ENCODE measurements at places on chromosomes 6 and 20.

DNA sequence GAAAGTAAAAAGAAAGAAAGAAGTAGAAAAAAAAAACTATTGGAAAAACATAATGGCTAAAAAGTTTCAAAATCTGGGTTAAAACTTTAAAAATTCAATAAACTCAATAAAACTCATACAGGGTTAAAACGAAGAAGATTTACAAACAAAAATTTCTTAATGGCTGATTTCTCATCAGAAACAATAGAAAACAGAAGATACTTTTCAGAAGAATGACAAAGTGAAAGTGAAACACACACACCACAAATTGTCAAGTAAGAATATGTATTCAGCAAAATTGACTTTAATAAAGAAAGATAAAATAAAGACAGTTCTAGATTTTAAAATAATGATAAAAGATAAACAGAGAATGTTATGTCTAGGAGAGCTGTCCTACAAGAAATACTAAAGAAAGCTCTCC, 618.9 kb upstream of the GJE1 start:
- DNase-seq: no peak

DNA sequence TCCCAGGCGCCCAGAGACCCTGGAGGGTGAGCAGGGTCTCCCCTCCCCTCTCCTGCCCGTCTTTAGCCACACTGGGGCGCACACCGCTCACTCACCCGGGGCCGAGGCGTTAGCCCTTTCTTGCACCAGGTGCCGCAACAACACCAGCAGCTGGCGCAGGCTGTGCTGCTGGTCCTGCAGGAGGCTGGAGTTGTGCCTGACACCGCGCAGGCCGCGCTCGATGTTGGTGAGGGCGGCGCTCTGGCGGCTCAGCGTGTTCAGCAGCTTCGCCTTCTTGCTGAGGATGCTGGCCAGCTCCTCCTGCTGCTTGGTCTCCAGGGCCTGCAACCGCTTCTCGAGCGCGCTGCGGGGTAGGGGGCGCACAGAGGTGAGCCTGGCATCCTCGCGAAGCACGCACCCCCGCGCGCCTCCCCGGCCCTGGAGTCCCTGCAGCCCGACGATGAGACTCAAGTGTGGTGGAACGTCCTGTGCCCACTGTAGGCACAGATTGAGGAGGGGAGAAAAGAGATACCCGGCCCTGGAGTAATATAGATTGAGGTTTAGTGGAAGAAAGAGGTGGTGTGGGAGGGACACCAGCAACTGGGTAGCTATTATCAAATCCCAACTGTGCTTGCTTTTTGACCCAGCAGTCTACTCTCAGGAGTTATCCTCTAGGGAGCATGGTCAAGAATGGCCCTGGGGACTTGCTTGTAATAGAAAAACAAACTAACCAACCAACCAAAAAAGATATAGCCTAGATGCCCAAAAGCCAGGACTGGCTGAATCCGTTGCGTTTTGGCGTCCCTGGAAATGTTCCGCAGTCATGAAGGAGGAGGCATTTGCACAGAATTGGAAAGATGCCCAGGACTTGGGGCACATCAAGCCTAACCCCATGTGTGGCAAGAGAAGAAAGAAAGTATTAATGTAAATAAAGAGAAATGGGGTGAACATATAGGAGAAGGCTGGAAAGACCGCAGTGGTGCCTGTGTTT, 30.9 kb downstream of the ANGPT4 start:
- DNase-seq: peak; percentile 9

DNA sequence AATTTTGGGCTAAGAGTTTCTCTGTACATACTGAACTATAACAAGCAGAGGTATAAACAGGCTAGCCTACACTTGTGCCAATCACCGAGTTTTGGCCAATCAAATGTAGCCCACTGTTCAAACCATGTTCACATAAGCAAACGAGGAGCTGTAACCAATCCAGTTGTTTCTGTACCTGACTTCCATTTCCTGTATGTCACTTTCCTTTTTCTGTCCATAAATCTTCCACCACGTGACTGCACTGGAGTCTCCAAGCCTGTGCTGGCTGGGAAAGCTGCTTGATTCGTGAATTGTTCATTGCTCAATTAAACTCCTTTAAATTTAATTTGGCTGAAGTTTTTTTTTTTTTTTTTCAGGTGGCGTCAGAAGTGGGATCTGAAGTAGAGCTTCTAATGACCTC, 332.9 kb downstream of the RNF144B start:
- no peak for DNase-seq

GRCh38 chr6:143006787-143007186, 53.9 kb upstream of the AIG1 start:
- DNase-seq: no peak

GRCh38 chr20:44411020-44411756, 55.7 kb downstream of the HNF4A start:
- no peak for DNase-seq

- no peak for DNase-seq
Measured at GRCh38 chr6:85496009-85496579, 46.2 kb downstream of the NT5E start.

GRCh38 chr6:56909115-56909907, 45.6 kb upstream of the BEND6 start:
- no peak for DNase-seq

- DNase-seq: no peak
Measured at GRCh38 chr6:26260110-26260637, 104.8 kb upstream of the BTN3A2 start.

- DNase-seq: peak; percentile 75
Measured at GRCh38 chr6:122491919-122492555, 20.4 kb upstream of the SERINC1 start.

- no peak for DNase-seq
Measured at GRCh38 chr6:159122453-159122852, 46.7 kb upstream of the FNDC1 start.

DNA sequence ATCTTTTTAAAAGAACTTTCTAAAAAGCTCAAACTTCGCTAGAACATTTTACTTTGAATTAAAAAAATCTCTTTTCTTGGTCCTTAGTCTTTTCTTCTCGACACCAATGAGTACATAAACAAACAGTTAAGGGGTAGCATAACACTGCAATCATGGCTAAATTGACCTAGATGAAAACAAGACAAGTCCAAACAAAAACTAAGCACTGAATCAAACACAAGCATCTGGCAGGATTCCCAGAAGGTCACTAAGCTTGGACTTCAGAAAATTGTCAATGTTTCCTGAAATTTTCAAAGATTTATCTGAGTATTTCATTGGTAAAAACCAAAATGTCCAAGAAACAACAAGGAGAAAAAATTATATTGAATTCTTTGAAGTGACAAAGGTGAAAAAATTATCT, 5.0 kb downstream of the COL21A1 start:
- no peak for DNase-seq

DNA sequence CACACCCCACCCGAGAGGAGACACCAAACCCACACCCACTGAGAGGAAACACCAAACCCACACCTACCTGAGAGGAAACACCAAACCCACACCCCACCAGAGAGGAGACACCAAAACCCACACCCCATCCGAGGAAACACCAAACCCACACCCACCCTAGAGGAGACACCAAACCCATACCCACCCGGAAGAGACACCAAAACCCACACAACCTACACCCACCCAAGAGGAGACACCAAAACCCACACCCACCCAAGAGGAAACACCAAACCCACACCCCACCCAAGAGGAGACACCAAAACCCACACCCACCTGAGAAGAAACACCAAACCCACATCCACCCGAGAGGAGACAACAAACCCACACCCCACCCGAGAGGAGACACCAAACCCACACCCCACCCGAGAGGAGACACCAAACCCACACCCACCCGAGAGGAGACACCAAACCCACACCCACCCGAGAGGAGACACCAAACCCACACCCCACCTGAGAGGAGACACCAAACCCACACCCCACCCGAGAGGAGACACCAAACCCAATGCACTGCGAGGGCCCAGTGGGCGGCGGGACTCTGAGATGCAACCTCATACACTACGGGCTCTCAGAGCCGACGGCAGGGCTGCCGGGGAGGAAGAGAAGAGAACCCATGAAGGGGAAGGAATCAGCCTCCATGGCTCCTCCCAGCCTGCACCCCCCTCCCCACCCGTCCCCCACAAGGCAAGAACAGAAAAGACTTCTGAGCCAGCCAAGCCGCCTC, 83.3 kb downstream of the TAF4 start:
- no peak for DNase-seq

GRCh38 chr6:134936476-134936875, 13.4 kb downstream of the ALDH8A1 start:
- DNase-seq: no peak

DNA sequence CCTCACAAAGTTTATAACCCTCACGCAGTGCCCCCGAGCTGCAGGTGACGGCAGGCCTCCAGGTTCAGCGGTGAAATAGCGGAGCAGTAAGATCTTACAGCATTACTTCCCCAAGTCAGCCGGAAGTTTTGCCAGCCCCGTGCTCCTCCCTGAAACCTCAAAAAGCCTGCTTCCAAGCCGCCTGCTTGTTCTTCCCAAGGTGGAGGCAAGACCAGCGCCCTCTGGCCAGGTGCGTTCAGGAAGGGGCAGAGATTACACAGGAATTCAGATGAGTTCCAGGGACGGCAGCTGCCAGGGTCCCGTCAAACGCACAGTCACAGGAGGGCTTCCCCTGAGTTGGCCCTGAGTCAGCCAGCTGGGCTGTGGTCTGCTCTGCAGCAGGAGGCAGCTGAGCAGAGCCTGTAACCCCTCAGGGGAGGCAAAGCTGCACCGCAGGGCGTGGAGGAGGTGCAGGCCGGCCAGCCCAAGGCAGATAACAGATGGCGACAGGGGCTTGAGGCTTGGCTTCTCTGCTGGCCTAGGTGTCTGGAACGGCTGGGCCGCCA, 124.1 kb upstream of the RPS6KA2 start:
- peak; percentile 30 for DNase-seq

DNA sequence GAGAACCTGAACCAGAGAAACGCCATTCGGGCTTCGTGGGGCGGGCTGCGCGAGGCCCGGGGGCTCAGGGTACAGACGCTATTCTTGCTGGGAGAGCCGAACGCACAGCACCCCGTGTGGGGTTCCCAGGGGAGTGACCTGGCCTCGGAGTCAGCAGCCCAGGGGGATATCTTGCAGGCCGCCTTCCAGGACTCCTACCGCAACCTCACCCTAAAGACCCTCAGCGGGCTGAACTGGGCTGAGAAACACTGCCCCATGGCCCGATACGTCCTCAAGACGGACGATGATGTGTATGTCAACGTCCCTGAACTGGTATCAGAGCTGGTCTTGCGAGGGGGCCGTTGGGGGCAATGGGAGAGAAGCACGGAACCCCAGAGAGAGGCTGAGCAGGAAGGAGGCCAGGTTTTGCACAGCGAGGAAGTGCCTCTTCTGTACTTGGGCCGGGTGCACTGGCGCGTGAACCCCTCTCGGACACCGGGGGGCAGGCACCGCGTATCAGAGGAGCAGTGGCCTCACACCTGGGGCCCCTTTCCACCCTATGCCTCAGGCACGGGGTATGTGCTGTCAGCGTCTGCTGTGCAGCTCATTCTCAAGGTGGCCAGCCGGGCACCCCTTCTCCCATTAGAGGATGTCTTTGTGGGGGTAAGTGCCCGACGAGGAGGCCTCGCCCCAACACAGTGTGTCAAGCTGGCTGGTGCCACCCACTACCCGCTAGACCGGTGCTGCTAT, 904 bp downstream of the B3GALT4 start:
- peak; percentile 50 for DNase-seq

- DNase-seq: no peak
Measured at GRCh38 chr20:43040427-43040826, 149.3 kb downstream of the PTPRT start.

GRCh38 chr6:93972791-93973190, 553.4 kb upstream of the EPHA7 start:
- DNase-seq: no peak

GRCh38 chr6:159654483-159655098, 38.5 kb downstream of the SOD2 start:
- no peak for DNase-seq

DNA sequence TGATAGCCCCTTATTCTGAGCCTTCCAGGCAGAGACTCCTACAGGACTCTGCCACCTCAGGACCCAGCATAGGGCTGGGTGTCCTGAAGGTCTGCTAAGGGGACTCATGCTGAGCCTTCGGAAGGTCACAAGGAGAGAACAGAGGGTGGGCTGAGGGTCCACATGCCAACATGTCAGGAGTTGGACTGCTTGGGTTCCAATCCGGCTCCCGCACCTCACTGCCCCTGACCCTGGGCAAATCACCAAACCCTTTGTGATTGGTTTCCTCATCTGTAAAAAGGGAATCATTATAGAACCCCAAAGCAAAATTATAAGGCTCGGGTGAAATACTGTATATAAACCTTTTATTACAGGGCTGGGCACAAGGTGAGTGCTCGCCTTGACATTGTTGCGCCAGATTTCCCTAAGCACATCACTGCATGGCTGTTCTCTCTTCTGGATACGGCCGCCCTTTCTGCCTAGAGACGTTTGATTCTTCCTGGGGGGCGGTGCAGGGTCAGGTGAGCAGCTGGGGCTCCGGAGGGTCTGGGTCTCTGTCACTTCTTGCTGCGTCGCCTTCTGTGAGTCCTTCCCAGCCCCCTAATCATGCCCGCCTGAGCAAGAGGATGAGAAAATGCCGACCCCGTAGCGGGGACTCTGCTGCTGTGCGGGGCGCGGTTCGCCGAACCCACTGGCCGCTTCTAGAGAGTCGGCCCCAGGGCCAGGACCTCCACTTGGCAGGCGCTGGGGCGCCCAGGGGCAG, 90.5 kb upstream of the EPB41L1 start:
- no peak for DNase-seq

GRCh38 chr6:29947077-29947980, 5.0 kb downstream of the HLA-A start:
- no peak for DNase-seq

DNA sequence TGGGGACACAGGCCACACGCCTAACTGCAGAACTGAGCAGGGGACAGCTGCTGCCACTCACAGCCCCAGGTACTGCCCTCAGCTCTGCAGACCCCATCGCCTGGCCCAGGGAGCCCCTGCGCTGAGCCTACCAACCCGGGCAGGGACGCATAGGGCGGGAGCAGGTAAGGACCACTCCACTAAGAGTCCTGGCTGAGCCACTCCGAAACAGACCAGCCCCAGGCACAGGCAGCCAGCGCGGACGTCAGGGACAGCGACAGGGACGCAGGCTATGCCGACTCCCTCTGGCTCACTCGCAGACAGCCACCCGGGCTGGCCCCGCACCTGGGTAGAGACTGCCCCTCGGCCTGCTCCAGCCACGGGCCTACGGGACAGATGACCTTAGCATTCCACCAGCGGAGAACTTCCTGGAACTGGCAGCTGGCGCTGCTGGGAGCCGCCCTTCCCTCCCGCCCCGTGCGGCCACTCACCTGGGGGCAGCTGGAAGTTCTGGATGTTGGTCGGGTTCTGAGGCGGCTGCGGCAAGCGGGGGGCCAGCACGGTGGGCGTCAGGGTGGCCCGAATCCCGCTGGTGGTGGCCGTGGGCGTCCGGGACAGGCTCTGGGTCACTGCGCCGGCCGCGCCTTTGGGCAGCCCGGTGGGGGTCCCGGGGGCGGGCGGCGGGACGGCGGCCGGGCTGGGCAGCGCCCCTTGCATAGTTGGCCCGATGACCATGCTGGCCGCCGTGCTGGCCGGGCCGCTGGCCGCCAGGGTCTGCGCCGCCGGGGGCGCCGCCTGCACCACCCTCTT, 1.5 kb downstream of the TAF4 start:
- peak; percentile 11 for DNase-seq

DNA sequence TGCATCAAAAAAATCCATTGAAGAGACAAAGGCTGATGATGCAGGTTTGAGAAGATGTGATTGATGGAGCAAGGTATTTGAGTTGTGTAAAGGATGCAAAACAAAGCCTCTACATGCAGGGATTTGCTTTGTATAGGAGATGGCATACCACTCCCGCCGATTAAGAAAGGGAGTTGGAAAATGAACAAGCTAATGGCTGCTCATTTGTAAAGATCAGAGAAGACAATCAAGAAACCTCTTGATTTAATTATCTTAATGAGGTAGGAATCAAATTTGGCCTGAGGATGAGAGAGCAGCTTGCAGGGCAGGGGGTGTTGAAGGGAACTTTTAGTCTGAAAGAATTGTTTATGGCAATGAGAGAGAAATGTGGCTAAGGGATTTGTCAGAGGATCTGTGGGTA, 448.2 kb upstream of the ADGRB3 start:
- DNase-seq: no peak
